Stimulated activated CD8-positive, alpha-beta memory T cell treated with anti-CD3 and anti-CD28 coated beads, Interleukin-4, amount 100 ng/mL, for 4 hours (primary cell): ENCODE measurements at places on chromosomes 11 and 22.

DNA sequence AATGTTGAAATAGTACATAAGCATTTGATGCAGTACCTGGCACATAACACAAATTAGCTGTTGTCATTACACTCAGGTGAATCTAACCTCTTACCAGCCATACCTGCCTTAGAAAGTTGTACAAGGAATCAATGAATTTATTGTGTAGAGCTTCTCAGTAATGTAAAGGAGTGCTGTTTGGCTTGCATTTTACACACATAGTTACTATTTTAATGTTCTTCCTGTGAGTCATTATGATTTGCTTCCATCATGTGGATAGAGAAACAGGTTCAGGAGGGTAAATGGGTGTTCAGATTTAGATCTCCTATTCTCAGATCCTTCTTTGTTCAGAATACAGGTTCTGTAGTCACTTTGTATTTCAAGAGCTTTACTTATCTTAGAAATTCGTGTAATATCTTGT lies 27.6 kb upstream of the RCE1 start:
- DNase-seq, result no peak

GRCh38 chr22:47210686-47211085 lies 448.2 kb downstream of the TBC1D22A start:
- DNase-seq, result no peak

GRCh38 chr11:67356864-67357561 lies 3.7 kb upstream of the POLD4 start:
- DNase-seq, result peak; percentile 55

DNA sequence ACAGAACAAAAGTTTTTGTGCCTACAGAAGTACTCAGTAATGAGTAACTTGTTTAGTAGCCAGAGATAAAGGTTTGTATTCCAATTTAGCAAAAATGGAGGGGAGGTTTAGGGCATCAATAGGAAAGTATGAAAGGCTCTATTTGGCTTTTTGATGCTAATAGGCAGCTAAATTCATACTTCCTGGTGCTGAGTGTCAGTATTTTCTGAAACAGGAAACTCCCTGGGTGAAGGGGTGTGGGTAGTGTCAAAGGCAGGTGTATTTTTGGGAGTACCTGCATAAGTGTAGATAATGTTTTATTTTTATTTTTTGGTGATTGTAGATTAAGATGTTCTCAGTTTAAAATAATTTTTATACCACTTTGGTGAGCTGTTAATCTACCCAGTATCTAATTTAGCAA lies 29.3 kb upstream of the MMP7 start:
- no peak for DNase-seq

- no peak for DNase-seq
These were observed 38.5 kb downstream of the CARD18 start for GRCh38 chr11:105100981-105101630.

DNA sequence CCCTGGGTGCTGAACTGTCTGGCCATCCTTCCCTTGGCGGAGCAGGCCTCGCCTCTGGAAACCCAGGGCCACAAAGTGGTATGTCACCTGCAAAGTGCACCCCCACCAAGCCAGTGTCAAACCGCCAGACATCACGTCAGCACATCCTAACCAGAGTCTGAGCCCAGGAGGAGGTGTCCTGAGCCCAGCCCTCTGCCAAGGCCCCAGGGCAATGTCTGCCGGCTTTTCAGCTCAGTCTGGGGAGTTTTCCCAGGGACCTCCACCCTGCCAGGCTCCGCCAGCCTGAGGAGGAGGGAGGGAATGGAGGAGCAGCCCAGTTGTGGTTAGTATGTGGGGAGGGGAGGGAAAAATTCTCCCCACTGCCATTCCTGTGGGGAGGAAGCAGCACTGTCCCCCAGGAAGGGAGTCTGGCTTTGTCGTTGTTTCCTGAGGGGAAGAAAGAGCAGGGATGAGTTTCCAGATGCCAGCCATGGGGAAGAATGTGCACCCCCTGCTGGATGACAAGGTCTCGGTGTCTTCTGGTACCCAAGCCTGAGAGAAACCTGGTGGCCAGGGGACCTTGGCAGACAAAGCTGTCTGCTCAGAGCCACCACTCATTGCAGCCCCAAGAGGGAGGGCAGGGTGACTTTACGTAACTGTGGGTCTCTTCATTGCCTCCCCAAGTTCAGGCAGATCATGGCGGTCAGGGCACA lies 81.4 kb upstream of the CD82 start:
- no peak for DNase-seq

- DNase-seq, result no peak
These were observed 453.5 kb downstream of the MIAT start for GRCh38 chr22:27110665-27111451.

DNA sequence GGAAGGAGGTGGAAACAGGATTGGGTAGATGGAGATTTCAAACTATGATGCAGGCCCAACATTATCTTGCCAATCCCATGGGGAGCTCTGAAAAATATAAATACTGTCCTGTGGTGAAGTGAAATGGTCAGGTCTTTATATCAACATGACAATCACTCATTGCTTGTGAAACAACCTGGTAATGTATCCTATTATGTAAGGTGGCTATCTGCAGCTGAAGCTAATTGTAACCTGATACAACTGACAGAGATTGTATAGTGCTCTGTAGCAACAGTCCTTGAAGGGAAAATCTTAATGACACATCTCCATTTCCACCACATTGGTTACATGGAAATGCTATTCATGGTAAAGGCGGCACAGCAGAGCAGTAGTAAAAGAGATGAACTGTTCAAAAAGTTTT lies 20.7 kb upstream of the CHORDC1 start:
- DNase-seq, result no peak

- DNase-seq, result no peak
These were observed 19.2 kb downstream of the EMID1 start for GRCh38 chr22:29224859-29225410.

- no peak for DNase-seq
These were observed 50.5 kb downstream of the RBX1 start for GRCh38 chr22:41001722-41002122.

DNA sequence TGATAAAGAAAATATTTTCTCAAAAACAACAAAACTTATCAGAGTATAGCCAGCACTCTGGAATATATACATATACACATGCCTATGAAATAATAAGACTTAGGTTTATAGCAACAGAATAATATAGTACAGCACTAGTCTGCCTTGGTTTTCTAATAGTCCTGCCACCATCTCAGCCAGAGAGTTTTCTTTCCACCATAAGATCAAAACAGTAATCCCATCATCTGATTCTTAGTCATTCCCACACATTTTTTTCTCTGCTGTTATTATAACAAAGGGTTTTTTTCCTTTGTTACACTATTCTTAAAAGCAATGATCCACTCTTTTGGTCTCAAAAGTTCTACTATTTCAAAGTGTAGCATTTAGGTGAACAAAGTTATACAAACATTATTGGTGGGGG lies 15.1 kb downstream of the MTMR2 start:
- no peak for DNase-seq

GRCh38 chr22:29212743-29213142 lies 7.0 kb downstream of the EMID1 start:
- no peak for DNase-seq

GRCh38 chr22:30064172-30064571 lies 16.1 kb upstream of the HORMAD2 start:
- DNase-seq, result no peak

DNA sequence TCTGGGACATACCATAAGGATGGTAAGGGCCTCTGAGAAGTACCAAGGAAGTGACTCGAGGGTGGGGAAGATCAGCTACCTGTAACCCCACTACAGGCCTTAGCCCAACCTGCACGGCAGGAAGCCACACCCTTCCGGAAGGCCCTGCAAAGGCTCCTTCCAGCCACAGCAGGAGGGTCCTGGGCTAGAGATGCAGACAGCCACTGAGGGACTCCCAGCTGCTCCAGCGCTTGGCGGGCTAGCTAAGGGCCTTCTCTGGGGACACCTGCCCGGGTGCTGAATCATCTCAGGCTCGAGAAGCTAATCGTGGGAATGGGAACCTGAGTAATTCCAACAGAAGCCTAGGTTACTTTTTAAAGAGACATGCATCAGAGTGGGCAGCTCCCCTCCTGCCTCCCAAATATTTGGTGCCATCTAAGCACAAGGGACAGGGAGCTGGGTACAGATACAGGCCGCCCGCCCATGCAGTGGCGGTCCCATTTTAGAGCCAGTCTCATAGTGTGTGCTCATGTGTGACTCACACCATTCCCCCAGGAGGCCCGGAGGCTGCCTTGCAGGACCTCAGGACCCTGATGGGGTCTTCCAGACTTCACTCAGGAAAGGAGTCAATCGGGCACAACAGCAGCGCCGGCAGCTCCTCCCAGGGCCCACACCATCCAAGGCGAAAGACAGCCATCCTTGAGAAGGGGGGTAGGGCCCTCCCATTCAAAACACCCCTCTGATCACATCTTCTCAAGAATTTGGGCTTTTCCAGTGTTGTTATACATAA lies 8.0 kb downstream of the MYH9 start:
- DNase-seq, result no peak

GRCh38 chr11:129930743-129931142 lies 35.4 kb upstream of the NFRKB start:
- DNase-seq, result no peak

DNA sequence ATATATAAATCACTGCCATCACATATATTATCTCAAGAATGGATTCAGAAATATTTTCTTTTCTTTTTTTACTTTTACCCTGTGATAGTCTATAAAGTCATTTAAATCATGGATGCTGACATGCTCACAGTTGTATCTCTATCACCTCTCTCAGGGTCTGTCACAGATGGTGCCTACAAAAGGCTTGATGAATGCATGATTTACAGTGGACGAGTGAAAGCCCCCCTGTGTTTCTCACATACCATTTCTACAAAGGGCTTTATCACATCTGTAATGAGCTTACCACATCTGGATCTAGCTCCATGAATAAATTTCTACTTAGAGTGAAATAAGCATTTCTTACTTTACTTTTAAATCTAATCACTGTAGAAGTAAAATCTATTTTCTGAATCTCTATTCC lies 121.4 kb upstream of the CARD18 start:
- no peak for DNase-seq

- DNase-seq, result no peak
These were observed 78.9 kb upstream of the BIRC3 start for GRCh38 chr11:102238391-102238821.

DNA sequence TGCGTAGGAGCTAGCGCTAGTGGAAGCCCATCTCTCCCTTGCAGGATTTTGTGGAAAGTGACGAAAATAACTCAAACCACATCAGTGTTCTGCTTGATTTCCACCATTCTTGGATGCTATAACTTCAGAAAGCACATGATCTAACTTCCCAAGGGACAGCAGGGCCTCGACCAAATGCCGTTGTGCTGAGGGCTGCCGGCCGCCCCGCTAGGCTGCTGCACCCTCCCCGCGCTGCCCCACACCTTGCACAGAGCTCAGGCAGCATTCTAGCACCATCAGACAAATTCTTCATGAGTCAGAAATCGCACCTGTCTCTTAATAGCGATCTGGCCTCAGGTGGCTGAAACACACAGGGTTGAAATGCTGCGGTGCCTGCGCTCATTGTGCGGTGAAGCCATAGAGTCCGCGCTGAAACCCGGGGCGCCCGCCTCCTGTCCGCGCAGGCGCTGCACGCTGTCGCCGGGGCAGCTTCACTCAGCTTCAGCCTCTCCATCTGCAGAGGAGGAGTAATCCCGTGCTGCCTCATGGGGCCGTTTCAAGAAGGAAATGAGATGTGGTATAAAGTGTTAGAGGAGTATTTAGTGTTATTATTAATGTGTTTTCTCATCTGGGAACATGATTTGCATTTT lies 59.2 kb upstream of the B3GAT1 start:
- no peak for DNase-seq

DNA sequence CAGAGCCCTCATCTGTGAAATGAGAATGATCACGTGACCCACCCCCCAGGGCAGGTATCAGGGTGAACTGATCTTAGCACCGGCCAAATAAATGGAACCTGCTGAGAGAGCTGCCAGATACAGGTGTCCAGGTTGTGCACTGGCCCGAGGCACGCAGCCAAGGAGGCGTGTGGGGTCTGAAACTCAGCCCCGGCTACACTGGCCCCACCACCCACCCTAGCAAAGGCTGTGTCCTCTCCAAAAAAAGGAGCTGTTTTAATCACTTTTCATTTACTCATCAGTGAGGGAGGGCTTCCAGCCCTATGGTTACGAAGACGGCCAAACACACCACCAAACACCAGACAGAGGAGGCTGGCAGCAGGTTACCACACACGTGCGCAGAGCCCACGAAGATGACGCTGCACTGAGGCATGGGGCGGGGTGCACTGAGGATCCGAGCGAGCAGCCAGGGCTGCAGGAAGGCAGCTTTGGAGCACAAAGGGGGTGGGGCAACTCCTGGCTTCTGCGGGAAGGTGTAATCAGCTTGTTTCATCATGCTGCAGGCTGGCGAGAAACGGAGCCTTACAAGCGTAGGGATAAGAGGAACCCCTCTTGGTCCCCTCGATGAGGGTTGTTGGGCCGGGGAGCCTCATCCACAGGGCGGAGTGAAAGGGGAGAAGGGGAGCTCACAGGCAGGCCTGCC lies 19.5 kb upstream of the SLC22A12 start:
- no peak for DNase-seq

GRCh38 chr11:106697058-106697457 lies 321.2 kb downstream of the GUCY1A2 start:
- no peak for DNase-seq
